ENCODE measurements at places on chromosomes 16 and 17. TPM values are rescaled to one million over a fixed set of nuclear protein-coding genes. Genes with fewer than 3 reads are reported as not detected.

DNA sequence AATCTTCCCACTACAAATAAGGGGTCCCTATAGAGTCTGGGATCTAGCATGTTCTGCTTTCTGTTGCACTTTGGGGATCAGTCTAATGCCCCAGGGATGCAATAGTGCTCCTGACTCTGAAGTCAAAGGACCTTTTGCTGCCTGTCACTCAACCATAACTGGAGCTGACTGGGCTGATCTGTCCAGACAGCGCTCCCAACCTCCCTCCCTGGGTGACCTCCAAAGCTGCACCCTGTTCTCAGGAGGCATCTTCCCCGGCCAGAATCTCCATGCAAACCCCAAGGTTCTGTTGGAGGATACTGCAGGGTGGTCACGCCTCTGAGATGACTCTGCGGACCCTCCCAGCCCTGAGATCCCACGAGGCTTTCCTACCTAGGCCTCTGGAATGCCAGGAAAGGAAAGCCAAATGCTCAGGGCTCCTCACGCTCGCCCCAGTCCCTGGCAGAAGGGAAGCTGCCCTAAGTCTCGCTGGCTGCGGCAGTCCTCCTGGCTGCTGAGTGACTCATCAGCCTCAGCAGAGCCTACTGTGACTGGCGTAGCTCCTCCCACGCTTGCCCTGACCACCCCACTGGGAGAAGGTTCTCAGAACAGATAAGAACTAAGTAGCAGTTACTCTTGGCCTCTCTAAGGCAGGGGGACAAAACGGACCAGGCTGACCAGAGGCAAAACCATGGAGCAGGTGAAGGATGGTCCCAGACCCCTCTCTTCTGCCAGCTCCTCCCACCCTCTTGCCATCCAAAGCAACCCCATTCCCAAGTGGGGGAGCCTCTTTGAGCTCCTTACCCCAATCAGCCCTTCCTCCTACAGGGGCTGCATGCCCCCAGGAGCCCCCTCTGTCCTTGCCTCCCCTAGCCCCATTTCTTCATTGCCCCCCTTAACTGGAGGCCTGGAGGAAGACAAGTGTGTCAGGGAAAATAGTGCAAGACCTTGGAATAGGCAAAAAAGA lies 124.1 kb upstream of the TNRC6C start:
- peak; percentile 66 for DNase-seq

DNA sequence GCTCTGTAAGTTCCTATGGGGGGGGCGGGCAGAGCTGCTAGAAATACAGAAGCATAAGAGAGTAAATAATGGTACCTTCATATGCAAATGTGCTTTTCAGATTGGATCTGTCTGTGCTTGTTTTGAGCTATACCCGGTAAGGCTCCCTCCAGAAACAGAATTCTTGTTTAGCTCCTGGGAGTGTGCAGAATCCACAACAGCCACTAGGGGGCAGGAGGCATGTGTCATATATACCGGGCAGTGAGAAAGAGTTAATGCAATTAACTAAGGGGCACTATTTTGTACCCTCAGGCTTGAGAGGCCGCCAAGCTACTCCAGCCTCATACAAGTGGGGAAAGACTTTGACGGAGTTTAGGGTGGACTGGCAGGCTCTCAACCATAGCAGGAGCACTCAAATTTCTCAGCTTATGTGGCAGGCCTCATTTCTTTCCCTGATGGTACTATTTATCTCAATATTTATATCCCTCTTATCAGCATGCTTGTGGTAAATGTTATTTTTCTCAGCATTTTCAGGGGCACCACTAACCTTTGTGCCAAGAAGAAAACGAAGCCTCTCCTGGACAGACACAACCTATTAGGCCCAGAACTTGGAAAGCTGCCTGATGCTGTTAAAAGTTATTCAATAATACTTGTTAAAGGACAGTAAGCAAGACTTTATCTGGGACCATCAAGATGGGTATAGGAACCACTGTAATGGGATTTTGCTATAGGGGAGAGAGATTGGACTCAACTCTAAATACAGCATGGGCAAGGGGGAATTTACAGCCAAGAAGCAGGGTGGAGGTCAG lies 10.7 kb upstream of the CENPV start:
- DNase-seq: peak; percentile 56

DNA sequence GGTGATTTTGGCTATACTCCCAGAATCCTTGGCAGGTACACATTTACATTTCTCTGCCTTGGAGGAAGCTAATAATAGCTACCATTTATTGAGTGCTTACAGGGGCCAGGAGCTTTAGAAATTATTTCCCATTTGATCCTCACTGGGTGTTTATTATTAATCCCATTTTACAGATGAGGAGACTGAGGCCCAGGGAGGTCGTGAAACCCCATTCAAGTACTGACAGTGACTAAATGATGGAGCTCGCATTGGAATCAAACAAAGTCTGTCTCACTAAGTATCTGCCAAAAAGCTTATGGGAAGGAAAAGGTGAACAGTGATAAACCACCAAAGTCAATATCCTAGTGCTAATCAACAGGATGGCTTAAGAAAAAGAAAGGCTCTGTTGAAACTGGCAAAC lies 33.3 kb upstream of the XYLT1 start:
- no peak for DNase-seq

DNA sequence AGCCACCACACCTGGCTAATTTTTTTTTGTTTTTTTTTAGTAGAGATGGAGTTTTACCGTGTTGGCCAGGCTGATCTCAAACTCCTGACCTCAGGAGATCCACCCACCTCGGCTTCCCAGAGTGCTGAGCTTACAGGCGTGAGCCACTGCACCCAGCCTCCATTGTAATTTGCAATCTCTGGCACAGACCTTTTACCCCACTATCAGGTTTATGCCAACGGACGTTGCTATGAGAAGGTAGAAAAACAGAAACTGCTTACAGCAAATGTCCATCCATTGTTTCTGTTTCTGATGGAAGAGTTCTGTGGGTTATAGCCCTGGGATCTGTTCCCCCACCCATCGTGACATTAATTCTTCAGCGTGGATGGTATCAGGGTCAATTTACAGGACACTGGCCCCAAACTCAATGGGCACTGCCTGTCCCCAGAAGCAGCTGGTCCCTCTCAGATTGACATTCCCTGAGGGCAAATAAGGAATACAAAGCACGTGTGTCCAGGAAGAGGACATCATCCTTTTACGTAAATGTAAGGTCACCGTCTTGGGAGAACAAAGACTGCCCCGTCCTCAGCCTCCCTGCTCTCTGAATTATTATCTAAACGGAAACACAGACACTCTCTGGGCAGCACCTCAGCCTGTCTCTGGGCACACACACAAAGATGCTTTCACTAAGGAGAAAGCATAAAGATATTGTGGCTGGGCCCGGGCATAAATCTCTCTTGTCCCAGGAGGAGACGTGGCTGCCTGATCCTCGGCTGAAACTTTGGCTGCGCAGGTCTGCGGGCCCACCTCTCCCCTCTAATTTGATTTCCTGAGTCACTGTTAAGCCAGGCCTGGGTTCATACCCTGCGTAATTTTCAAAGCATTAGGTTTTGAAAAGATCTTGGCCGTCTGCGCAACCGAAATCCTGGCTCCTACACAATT lies 5.2 kb downstream of the KCNG4 start:
- no peak for DNase-seq

The CHST4 gene
- total RNA-seq: not detected

Data from frontal cortex (tissue), 4 donors.